HCEC 1CT (cell line): ENCODE measurements at places on chromosomes 7 and 10.
A peak's percentile ranks its signal among the peaks of the same experiment; 100 is the strongest.

- no peak for DNase-seq
These were observed 188.5 kb downstream of the SNX10 start for GRCh38 chr7:26480156-26480555.

GRCh38 chr7:139893999-139894398 is 64.9 kb downstream of the TBXAS1 start:
- no peak for DNase-seq

GRCh38 chr10:84739641-84740040 is 411.3 kb downstream of the CCSER2 start:
- no peak for DNase-seq

- DNase-seq: no peak
These were observed 3.5 kb upstream of the CFAP46 start for GRCh38 chr10:132945894-132946255.

GRCh38 chr10:62058896-62059216 is 157.4 kb downstream of the ARID5B start:
- no peak for DNase-seq

DNA sequence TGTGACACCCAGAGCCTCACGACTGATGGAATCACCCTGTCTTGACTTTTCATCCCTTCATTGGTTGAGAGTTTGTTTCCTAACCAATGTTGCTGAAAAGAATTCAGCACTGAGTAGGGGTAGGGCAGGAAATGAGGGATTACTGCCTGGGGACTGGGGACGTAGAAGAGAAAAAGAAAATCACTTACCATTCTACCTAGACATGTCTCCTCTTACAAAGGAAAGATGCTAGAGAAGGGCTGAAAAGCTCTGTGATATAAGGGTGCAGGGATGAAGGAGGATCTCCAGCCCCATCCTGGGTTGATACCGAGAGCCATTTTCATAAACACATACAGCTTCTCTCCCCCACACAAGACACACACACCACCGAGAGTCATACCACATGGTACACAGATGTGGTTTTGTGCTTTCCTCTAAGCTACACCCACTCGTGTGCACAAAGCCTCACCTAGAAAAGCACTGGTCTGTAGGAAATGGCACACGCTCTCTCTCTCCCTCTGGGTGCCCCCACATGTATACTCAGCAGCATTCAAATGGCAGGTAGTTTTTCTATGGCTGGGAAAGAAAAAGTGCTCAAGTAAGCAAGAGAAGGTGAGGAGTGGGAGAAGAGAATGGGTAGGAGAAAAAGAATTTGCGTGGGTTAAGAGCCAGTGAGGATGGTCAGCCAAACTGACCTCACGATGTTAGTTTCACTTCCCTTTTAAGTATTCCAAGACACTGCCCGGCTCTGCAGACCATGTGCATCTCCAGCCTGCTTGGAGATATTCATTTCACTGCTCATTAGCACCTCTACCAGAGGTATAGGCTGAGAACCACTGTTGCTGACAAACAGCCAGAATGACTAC is 85.8 kb downstream of the CALD1 start:
- DNase-seq: peak; percentile 58

GRCh38 chr7:1742555-1743303 is 72.7 kb downstream of the ELFN1 start:
- DNase-seq: no peak

DNA sequence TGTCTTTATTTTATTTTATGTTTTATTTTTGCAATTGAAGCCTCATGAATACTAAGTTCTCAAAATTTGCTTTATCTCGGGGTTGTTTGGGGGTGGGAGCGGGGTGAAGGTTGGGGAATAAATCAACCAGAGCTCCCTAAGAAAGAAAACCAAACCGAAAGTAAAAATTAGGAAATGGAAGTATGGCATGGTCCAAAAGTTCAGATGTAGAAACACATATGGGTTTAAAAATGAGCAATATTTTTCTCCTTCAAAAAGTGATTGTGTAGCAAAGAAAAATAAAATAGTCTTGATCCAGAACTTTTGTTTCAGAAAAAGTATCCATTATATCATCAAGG is 177.4 kb upstream of the PLXDC2 start:
- DNase-seq: no peak

DNA sequence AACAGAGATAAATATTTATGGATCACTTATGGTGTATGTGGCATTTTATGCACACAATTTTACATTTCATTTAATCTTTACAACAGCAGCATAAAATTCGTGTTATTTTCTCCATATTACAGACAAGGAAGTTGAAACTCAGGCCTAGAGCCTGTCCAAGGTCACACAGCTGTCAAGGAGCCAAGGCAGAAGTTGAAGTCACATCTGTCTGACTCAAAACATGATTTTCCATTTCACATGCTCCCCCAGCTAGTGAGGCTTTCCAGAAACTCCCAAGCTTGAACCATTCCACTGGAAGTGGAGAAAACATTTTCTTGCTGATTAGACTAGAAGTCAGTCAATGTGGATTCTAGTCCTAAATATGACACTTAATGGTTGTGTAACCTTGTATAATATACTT is 110.5 kb downstream of the HECTD2 start:
- no peak for DNase-seq

- no peak for DNase-seq
These were observed 45.4 kb downstream of the APBB1IP start for GRCh38 chr10:26483554-26483953.

GRCh38 chr10:112735041-112735695 is 214.9 kb upstream of the TCF7L2 start:
- no peak for DNase-seq

DNA sequence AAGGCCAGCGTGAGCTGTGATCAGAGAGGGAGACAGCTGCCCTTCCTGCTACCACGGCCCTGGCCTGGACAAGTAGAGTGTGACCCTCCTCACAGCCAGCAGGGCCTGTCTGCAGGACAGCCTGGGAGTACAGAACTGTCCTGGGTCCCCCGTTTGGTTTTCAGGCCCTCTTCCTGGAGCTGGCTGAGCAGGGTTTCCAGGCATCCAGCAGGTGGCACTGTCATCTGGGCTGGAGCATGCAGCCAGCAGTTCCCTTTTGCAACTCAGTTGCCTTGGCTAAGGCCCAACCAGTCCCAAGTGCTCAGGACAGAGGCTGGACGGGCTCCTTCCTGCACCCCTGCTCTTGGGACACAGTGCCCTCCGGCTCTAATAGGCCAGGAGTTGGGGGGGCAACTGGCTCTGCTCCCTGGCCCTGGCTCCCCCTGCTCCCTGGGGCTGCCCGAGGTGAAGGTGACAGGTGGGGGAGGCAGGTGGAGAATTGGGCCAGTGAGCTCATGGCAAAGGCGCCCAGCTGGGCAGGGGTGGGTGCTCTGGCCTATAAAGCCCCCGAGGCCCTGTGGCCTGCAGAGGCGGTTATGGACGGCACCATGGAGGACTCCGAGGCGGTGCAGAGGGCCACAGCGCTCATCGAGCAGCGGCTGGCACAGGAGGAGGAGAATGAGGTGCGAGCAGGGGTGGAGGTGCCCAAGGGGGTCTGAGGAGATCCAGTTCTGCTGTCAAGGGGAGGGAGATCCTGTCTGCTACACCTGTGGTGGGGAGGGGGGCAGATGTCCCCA is at the start of gene ANKRD2:
TSS of gene ANKRD2 (plus strand) at position 566 of the 776 bp plus-strand sequence. CDS start at position 576, 10 bp downstream.
- DNase-seq: peak; percentile 69

- peak; percentile 42 for DNase-seq
These were observed 75.4 kb downstream of the OTUD1 start for GRCh38 chr10:23514321-23514720.

GRCh38 chr7:76314042-76314721 is 11.7 kb downstream of the HSPB1 start:
- peak; percentile 87 for DNase-seq

- peak; percentile 83 for DNase-seq
These were observed 73.0 kb downstream of the UBE3C start for GRCh38 chr7:157211690-157212089.

- no peak for DNase-seq
These were observed 589 bp upstream of the ZFAND4 start for GRCh38 chr10:45673074-45673648.

DNA sequence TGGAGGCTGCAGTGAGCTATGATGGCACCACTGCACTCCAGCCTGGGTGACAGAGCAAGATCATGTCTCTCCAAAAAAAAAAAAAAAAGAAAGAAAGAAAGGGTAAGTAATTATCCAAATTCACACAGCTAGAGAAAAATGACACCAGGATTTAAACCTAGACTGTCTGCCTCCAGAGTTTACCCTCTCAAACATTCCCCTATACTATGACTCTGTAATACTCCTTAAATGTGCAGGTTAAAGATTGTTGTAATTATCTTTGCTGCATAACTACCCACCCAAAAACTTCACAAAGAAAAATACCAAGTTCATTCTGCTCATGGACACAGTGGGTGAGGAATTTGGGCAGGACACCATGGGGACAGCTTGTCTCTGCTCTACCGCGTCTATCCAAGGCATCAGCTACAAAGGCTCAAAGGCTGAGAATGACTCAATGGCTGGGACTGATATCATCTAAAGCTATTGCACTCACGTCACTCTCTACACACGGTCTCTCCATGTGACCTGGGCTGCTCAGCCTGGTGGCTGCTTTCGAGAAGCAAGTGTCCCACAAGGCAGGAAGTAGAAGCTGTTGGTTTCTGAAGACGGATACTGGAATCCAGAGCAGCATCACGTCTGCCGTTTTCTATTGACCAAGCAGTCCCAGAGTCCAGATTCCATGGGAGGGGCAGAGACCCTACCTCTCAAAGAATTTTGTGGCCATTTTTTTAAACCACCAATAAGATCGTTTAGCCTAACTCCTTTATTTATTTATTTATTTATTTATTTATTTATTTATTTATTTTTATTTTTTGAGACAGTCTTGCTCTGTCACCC is 185.7 kb upstream of the AUTS2 start:
- DNase-seq: no peak

- DNase-seq: peak; percentile 39
These were observed 35.7 kb upstream of the FGL2 start for GRCh38 chr7:77235276-77235675.

GRCh38 chr7:67807826-67808225 is 811.2 kb downstream of the TYW1 start:
- no peak for DNase-seq

- no peak for DNase-seq
These were observed 89.7 kb upstream of the PDGFA start for GRCh38 chr7:609365-609764.

GRCh38 chr7:155229548-155230168 is 68.0 kb upstream of the INSIG1 start:
- DNase-seq: no peak

GRCh38 chr7:77338883-77339629 is 77.1 kb downstream of the GSAP start:
- DNase-seq: peak; percentile 75

DNA sequence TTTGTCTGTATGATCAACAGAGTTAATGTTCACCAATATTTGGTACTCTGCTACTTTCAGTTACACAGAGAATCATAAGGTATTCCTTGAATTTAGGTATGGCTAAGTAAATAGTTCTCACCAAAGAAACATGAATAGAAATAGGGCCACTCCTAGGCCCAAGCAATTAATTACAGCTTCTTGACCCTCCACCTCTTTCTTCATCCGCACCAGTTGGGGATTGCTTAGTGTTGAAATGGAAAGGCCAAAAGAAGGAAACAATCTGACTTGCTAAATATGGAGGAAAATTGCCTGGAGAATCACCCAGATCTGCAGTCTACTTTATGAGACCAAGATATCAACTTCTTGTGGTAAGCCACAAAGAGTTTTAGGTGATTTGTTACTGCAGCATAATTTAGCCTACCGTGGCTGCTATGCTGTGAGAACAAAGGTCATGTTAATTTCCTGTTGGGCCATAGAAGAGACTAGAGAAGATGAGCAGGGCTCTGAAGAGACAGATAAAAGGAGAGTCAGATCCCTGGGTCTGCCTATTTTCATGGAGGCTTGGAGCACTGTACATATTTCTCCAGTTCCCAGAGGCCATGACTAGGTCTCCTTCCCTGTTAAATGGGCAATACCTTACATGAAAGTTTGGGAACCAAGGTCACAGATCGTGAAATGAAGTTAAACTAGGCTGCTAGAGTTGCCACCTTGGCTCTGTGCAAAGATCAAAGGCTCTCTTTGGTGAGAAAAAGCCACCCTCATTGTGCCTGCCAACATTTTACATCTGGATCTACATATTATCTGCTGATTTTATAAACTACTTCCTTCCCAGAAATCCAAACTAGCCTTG is 93.3 kb upstream of the GDF10 start:
- no peak for DNase-seq

DNA sequence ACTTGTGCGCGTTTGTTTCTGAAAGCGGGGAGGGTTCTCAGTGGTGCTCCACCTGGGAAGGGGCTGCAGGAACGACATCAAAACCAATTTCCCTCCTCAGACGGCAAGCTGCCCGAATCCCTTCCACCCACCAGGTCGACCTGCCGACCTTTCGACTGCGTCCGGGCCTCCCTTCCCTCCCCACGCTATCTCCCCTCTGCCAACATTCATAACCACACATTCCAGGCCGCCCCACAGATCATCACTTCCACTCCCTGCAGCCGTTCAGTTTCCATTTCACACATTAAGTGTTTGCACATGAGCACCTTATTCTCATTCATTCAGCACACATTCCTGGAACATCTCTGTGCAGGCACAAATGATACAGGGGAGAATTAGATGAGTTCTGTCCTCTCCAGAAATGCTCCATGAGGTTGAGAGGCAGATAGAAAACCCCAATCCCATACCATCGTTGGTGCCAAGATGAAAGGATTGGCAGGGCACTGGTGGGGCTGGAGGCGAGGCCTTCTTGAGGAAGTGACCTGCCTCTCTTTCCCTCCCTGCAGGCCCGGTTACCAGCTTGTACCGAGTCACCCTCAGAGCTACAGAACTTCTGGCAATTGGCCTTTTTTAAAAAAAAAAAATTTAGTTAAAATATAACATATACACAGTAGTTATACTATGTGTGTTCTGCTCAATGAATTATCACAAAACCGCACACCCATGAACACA is 70.0 kb downstream of the MINDY4 start:
- DNase-seq: no peak

GRCh38 chr10:65622608-65623007 is 1303.2 kb upstream of the LRRTM3 start:
- DNase-seq: no peak

GRCh38 chr7:137120690-137121089 is 222.8 kb downstream of the PTN start:
- DNase-seq: no peak

DNA sequence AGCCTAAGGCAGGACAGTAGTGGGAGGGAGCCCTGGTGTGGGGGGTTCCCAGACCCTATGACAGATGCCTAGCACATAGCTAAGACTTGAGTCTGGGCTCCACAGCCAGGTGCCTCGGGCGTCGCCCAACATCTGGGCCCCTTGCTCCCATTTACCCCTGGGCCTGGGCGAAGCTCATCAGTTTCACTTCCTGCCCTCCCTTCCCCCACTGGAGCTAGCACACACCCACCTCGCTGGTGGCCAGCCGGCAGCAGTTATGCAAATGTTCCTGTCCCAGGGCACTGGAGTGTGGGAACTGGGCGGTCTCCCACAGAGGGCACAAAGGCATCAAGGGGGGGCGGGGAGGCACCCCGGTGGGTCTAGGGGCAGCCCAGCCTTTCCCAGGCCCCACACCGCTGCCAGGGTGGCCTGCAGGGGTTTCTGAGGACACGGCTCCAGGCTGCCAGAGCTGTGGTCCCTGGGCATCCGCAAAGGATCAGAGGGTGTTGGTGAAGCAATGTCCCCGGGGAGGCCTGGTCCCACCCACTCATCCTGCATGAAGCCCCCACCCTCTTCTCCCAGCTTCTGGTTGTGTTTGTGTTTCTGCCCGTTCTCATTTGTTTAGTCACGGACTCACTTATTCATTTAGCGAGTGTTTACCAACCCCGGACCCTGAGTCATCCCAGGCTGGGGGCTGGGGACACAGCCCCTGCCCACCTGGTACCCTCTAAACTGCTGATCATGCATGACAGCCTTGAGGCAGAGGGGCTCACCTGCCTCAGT is 20.4 kb downstream of the SH2B2 start:
- DNase-seq: no peak

GRCh38 chr7:103501206-103501605 is 55.2 kb upstream of the SLC26A5 start:
- DNase-seq: no peak

- peak; percentile 21 for DNase-seq
These were observed 14.1 kb downstream of the ZWINT start for GRCh38 chr10:56346845-56347415.
